Activated T-helper 1 cell treated with anti-CD3 and anti-CD28 coated beads, Interleukin-12 subunit alpha, Interleukin-12 subunit beta, Interleukin-2, Interleukin-4 antibody, amounts not matched to agents 30 ng/mL and 10 ng/mL and 1 ng/mL, durations not matched to agents 14 hours and 24 hours and 36 hours (primary cell): ENCODE measurements at places on chromosomes 13 and 19. TPM values are rescaled to one million over a fixed set of nuclear protein-coding genes. Genes with fewer than 3 reads are reported as not detected.

GRCh38 chr13:78768950-78769349 is 110.0 kb upstream of the OBI1 start:
- no peak for DNase-seq
- H3K4me3 ChIP-seq, result no peak overlapping the region
- no peak overlapping the region for H3K27ac ChIP-seq
- no peaks in the 10 kb centered on the region for H3K36me3 ChIP-seq
- H3K27me3 ChIP-seq, result peaks cover 2% of the 10 kb centered on the region
- H3K4me1 ChIP-seq, result no peaks in the 10 kb centered on the region

The ZNF536 gene
- total RNA-seq, result not detected in 2 replicates

DNA sequence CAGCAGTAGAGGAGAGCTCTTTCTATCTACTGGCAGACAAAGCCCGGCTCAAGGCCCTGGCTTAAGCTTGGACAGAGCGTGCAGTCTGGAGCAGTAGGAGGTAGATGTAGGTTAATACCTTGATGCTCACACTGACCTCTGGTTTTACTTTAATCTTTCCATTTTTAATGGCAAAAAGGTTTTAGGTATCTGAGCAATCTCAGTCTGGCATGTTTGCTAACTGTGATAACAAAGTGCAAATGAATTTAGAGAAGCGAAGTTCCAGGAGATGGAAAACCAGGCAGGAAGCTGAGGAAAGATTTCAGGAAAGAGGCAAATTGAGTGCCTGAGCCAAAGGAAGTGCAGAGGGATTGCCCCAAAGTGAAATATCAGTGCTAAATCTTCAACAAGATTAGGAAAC is 356.6 kb downstream of the FOXO1 start:
- no peaks in the 10 kb centered on the region for H3K27me3 ChIP-seq
- H3K36me3 ChIP-seq, result peaks cover 9% of the 10 kb centered on the region
- peaks cover 49% of the 10 kb centered on the region for H3K4me1 ChIP-seq
- DNase-seq, result no peak

- H3K27me3 ChIP-seq, result no peaks in the 10 kb centered on the region
- DNase-seq, result no peak
- H3K36me3 ChIP-seq, result no peaks in the 10 kb centered on the region
- no peaks in the 10 kb centered on the region for H3K4me1 ChIP-seq
These were observed 6.5 kb upstream of the SERTAD3 start for GRCh38 chr19:40450664-40451063.

GRCh38 chr13:44273991-44274770 is 99.4 kb upstream of the SERP2 start:
- H3K27ac ChIP-seq, result peak overlapping the region; percentile 85
- no peaks in the 10 kb centered on the region for H3K27me3 ChIP-seq
- H3K4me1 ChIP-seq, result peaks cover 60% of the 10 kb centered on the region
- no peaks in the 10 kb centered on the region for H3K36me3 ChIP-seq

GRCh38 chr13:108752276-108752675 is 122.9 kb downstream of the MYO16 start:
- H3K36me3 ChIP-seq, result no peaks in the 10 kb centered on the region
- no peak overlapping the region for H3K4me3 ChIP-seq
- DNase-seq, result no peak
- no peak overlapping the region for H3K27ac ChIP-seq
- no peaks in the 10 kb centered on the region for H3K4me1 ChIP-seq
